ENCODE measurements at places on chromosomes 1 and 21.
A peak's percentile ranks its signal among the peaks of the same experiment; 100 is the strongest.

- no peak for DNase-seq
Measured at GRCh38 chr1:71823708-71824305, 458.5 kb downstream of the NEGR1 start.

- no peak for DNase-seq
Measured at GRCh38 chr1:7534061-7534825, 236.9 kb upstream of the VAMP3 start.

GRCh38 chr1:169110689-169111447 lies 4.4 kb downstream of the ATP1B1 start:
- DNase-seq, result no peak

- no peak for DNase-seq
Measured at GRCh38 chr1:97352936-97353382, 567.9 kb downstream of the DPYD start.

DNA sequence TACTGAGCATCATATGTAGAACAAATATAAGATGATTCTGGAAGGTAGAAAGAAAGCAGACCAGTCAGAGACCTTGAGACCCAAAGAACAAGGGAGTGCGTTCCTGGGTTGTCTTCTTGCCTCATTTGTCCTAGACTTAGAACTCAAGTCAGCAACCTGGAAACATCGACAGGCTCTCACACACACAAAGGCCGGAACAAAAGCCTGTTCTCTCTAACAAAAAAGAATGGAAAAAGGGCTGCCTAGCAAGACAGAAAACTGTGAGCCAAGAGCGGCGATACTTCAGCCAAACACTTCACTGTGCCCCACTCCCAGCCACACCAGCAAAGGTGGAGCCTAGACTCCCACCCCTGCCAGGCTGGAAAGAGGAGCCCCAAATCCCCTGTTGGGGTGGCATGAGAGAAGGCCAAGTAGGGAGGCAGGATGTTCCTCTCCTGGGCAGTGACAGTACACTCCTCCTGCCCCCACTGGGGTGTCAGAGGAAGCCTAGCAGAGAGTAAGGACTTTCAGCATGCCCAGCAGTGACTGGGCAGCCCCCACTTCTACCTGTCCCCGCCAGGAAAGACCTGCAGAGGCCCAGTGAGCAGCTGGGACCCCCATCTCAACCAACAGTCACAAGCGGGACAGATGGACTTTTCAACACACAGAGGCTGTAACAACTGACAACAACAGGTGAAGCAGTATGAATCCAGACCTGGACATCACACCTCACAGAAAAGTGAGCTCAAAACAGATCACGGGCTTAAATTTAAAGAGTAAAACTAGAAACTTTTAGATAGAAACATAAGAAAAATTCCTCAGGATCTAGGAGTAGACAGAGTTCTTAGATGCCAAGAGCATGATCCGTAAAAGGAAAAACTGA lies 33.0 kb downstream of the MRAP start:
- DNase-seq, result no peak

DNA sequence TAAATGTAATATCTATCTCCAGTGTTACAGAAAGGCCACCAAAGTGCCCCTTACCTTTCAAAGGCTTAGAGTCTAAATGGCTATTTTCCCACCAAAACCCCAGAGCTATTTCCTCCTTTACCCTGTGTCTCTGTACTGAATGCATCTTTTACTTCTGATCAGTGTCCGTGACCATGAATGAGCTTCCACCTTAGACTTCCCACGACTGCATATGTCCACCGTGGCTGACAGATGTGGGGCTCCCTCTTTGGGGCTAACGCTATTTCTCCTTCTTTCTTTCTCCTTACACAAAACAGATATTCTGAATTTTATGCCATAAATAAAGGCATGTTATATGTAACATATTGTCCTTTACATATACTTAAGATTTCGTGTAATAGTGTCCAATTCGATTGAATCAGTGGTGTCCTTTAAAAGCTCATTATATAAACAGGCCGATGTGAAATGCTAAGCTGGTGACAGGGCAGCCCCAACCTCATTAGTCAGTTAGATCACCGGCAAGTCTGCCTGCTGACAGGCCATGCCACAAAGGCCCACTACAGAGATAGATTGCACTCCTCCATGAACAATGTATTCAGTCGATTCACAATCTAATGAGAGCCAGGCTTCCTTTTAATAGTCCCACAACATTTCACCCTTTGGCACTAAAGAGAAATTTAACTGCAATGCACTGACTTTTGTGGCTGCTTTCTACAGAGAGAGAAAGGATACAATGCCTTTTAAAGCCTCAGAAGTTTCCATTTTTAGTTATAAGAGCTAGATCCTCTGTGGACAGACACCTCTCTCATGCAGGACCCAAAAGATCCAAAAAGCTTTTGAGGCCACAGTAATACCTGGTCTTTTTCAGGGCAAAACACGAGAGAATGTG lies 297.9 kb downstream of the PCP4 start:
- DNase-seq, result no peak

DNA sequence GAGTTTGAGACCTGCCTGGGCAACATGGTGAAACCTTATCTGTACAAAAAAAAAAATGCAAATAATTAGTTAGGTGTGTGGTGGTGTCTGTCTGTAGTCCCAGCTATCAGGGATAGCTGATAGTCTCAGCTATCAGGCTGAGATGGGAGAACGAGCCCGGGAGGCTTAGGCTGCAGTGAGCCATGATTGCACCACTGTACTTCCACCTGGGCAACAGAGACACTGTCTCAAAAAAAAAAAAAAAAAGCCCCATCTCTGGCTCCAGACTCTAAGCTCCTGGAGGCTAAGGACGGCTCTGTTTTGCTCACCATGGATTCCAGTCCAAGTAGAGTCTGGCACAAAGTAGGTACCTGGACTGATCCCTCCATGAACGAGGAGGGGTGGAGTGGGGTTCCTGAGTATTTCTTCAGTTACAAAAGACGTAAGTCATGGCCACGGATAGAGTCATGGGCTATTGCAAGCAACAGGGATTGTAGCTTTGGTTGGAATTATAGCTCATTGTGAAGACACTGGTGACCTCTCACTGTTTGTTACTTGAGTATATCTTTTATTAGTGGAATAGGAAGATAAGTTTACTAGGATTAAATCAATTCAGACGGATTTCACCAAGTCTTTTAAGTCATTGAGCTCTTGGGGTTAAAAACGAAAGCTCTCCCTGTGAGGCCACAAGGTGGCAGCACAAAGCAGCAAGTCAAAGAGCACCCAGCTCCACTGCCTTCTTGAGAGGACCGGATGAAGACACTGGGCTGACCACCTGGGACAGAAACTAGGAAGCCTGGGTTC lies 35.6 kb upstream of the TMEM61 start:
- DNase-seq, result peak; percentile 75

DNA sequence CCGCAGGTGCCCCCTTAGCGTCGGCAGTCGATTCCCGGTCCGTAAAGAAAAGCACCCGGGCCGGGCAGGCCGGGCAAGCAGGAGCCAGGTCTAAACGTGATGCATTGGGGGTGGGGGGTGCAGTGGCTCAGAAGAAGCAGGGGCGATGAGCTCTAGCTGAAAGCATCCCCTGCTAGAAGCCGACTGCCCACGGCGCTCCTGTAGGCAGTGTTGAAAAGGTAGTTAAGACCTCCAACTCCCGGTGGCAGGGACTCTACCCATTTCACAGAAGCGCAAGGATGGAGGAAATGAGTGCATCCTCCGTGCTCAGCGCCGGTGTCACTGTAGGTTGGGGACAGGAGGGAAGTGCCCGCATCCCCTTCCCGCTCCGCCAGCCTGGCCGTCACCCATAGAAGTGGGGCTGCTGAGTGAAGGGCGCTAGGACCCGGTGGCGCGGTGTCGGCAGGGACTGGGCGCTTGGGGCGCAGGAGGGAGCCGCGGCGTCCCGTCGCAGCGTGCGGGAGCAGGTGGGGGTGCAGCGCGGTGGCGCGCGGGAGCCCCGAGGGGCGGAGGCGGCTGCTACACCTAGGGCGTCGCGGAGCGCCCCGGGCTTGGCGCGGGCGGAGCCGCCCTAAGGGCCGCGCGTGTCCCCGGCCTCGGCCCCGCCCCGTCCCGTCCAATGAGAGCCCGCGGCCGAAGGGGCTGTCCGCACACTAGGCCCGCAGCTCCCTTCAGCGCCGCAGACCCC lies at the start of gene WNT2B:
Gene WNT2B, plus strand, starts transcription at position 688 of the 727 bp plus-strand sequence. CDS start 298 bp downstream, outside the sequence.
- DNase-seq, result peak; percentile 10

DNA sequence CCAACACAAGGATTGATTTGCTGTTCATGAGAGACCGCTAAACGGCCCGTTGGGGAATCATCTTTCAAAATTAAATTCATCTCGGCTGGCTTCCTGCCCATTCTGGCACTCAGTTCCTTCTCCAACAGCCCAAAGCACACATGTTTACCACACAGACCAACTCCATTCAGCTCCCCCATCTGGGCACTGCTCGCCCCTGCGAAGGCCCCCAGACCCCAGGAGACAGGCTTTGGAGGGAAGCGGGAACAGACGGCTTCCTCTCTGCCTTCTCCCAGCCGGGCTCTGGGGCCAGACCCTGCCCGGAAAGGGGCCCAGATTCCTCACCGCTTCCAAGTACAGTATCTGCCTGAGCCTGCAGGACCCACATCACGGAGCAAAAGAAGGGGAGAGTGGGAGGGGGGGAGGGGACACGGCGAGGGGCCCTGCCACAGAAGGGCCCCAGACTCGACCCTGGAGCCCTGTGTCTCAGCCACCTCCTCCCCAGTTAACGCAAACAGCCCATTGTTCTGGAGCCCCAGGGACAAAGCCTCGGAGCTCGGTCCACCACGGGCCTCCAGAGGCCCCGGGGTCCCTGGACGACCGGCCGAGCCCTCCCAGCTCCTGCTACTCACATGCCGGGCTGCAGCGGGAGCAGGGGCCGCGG lies 660 bp downstream of the MEGF6 start:
- DNase-seq, result peak; percentile 63

GRCh38 chr1:202143768-202144401 lies 652 bp downstream of the ARL8A start:
- peak; percentile 85 for DNase-seq

GRCh38 chr1:90593312-90593711 lies 123.8 kb downstream of the BARHL2 start:
- no peak for DNase-seq

DNA sequence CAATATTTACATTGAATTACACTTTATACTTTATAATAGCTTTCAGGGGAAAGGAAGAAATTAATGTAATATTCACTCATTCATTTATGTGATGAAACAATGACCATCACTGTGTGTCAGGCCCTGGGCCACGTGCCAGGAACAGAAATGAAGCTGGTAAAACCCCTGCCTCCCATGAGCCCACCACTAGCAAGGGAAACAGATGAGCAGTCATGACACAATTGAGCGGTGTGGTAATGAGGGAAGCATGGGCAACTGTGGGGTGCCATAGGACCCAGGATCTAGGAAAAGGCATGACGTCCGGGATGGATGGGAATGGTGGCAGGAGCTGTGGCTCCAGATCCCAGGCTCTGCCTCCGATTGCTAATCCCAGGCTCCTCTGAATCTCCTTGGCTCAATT lies 17.0 kb upstream of the SLC5A9 start:
- no peak for DNase-seq

GRCh38 chr1:39196244-39197215 lies 8.0 kb upstream of the MACF1 start:
- DNase-seq, result peak; percentile 98

GRCh38 chr1:47875831-47876586 lies 121.2 kb downstream of the TRABD2B start:
- no peak for DNase-seq

DNA sequence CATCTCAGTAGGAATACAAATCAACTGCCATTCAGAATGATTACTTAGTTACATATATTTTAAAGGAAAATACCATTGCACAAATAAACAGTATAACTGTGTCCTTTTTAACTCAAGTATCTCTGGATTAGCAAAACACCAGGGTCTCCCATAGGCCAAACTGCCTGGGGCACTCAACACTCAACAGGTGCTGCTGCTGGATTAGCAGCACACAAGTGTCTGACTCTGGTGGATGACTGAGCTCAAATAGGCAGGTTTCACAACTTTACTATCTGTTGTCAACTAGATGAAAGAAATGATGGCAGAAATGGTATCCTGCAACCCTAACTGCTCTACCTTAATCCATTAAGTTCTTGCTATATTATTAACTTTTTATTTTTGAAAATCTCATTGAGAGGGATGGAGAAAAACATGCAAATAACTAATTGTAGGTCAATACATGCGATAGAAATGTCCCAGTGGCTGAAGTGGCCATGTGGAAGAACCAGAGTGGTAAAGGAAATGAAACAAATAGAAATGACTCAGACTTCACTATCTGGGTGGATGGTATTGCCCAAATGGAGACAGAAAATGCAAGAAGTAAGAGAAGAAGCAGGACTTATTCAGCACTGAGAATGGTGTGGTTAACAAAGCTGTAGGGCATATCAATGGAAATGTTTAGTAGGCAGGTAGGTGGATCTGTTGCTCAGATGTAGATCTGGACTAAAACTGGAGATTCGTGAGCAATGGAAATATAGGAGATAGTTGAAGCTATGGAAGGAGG lies 90.8 kb upstream of the CCDC190 start:
- no peak for DNase-seq

DNA sequence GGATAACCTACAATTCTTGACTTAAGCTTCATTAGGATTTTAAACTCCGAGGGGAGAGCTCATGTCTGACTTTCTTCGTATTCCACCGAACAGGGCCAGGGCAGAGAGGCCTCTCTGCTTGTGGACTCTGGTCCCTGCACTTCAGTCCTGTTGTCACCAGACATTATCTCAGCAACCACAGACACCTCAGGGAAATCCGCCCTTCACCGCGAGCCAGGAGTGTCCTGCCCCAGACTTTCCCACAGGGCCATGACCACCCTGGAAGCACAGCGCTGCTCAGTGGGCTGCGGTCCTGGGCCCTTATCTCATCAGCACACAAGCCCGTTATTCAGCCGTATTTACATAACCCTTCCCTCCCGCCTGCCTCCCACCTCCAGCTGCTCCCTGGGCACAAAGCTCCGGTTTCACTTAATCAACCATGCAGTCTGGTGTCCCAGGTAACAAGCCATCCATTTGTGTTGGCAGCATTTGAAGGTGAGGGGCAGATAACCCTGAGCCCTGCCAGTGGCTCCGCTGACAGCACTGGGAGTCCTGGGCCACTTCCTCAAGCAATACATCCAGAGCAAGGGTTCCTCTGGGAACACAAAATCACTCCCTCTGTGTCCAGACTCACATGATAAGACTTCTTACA lies 122.8 kb upstream of the RAB4A start:
- no peak for DNase-seq

DNA sequence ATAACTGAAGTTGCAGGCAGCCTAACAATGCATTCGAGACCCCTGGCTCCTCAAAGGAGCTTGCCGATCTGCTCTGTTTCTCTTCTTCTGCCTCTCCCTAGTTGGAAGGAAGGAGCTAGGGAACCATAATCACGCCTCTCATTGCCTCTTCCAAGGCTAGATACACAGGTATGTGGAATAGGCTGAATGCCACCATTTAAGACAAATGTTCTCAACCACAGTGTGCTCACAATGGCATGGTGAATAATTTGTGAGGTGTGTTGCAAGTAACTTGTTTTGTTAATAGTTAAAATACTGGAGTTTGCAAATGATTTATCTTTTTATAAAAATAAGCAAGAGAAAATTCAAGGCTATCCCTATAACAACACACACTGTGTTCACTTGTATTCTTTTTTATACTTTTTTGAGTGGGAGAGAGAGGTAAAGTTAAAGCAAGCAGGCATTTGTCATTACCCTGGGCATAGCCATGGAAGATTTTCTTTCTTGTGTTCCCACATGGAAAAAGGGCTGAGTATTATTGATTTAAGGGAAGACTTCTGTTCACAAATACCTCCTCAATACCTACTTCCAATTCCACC lies 45.4 kb upstream of the SYT6 start:
- no peak for DNase-seq

GRCh38 chr1:206898915-206899431 lies 1.7 kb downstream of the IL24 start:
- DNase-seq, result no peak

- no peak for DNase-seq
Measured at GRCh38 chr1:48773133-48773532, 3.6 kb downstream of the BEND5 start.

All from Kasumi-1 (cell line).